Thymus (tissue), 14 donors: ENCODE measurements at places on chromosomes 12 and 14.
A peak's percentile ranks its signal among the peaks of the same experiment; 100 is the strongest.

DNA sequence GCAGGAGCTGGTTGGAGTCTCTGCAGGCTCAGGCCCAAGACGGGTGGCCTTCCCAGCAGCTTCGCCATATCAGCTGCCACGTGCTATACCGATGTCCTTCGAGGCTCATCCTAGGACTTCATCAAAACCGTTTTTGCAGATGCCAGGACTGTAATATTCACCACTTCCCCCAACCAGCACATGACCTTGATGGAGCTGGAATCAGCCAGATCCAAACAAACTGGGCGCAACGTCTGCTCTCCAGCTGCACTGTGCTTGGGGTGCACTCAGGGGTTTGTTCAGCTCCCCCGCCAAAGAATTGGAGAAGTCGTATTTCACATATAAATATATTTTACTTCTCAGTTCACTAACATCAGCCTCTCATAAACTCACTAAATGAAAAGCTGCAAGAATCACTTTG is 149.5 kb upstream of the DIO3 start:
- no peak for DNase-seq

DNA sequence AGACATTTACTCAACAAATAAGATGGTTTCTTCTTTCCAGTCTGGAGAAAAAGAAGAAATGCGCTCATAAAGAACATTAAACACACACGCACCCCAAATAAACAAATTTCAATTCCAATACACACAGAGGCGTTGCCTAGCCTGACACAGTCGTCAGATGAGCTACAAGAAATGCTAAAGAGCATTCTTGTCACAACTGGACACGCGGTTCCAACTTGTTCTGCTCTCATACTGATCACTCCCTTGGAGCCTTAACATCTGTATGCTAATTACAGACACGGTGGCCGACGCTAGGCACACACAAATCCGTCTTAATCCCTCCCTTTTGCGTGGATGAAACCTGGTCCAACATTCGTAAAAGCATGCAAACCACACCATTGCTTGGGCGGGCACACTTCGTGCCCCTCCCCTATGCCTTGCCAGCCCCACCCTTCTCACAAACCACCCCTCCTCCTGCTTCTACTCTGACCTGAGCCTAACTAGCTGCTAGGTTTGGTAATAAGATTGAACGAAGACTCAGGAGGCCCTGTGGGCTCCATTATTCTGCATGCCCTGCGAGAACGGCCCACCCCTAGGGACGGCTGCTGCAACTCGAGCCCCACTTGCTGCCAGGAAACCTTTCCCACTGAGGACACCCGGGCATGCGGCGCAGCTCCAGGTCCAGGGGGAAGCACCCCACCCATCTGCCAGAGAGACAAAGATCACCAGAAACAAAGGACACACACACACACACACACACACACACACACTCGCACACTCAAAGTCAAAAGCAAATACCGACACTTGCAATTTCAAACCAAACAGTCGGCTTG is 1.2 kb downstream of the KCNK10 start:
- DNase-seq = no peak

DNA sequence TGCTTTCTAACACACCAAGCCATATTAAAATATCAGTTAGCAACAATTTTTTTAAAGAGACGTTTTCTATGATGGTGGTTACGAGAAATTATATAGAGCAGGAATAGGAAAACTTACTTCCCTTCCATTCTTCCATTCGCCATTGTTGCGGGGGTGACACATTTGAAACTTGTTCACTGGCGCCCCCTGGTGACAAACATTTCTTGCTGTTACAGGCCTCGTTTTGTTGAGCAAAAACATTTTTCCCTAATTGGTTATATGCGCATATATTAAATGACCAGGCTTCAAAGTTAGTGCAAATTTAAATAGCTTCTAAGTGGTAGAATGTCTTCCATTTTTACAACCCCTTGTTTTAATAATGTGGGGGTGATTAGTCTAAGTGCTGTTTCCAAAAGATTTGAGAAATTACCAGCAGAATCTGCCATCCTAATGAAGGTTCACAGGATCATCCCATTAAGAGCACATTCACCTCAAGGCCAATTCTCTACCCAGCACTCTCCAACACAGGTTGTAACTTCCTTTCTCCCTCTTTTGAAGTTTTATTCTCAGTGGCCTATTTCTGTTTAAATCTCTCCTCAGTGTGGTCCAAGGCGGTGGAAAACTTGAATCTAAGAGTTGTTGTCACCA is 1124.7 kb downstream of the FLRT2 start:
- DNase-seq = peak; percentile 25

DNA sequence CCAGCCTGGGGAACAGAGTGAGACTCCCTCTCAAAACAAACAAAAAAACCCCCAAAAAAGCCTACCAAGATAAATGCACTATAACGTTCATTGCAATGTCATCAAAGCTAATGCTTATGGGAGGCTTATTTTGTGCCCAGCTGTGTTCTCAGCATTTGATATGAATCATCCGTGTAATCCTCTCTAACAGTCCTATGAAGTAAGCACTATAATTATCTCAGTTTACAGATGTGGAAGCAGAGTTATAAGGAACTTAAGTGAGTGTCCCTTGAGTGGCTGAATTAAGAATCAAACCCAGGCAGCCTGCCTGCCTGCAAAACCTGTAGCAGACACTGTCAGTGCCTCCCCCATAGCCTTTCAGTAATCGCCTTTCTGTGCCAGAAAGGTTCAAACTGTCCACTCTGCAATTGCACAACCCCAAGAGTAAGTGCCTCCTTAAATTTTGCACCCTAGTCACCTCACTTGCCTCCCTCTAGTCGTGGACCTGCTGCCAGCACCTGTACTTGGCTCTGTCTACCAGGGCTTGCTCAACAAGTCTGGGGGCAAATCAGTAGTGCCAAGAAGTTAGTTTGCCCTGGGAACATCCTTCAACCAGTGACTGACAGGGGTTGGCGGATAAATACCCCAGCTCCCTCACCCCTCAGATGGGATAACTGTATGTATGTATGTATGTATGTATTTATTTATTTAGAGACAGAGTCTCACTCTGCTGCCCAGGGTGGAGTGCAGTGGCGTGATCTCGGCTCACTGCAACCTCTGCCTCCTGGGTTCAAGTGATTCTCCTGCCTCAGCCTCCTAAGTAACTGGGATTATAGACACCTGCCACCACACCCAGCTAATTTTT is 23.8 kb upstream of the PPP1CC start:
- no peak for DNase-seq

GRCh38 chr14:91009501-91010152 is 50.8 kb downstream of the RPS6KA5 start:
- peak; percentile 11 for DNase-seq

DNA sequence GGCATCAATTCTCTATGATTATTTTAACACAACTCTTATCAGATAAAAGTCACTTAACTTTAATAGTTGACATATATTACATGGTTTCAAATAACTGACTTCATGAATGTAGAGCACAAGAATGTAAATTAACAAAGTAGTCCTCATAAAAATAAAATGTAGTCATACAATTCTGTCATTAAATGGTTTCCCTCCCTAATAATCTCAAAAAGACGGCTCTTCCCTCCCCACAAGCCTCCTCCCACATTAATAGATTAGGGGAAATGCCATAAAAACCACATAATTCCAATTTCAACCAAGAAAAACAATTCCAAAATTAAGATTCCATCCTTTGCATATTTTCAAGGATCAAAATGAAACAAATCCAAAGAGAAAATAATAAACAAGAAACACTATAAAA is 36.7 kb downstream of the SPTLC2 start:
- DNase-seq = no peak

GRCh38 chr14:45095143-45095542 is 11.2 kb downstream of the PRPF39 start:
- no peak for DNase-seq

- DNase-seq = no peak
These were observed 45.2 kb downstream of the GRIP1 start for GRCh38 chr12:66633676-66634075.

GRCh38 chr12:6302621-6303020 is 7.9 kb upstream of the PLEKHG6 start:
- no peak for DNase-seq

DNA sequence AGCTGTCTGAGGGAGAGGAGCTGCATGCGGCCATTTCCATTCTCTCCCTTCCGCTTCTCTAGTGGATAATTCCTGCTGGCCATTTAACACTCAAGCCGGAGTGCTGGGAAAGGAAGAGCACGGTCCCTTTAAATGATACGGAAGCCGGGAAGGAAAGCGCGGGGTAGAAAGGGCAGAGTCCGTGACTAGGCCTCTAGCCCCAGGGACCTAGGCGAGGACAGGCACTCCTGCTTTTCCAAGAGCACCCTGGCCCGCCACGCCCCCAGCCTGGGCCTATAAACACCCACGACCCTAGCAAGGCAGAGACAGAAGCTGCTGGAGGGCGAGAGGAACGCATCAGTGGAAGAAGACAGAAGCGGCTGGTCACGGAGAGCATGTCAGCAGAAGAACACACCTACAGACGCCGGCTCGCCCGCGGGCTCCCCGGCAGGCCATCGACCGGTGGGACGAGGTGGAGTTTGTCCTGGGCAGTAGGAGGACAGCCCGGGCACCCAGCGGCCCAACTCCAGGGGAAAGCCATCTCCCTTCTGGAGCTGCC is 1206.6 kb upstream of the TMEM132C start:
- DNase-seq = no peak

DNA sequence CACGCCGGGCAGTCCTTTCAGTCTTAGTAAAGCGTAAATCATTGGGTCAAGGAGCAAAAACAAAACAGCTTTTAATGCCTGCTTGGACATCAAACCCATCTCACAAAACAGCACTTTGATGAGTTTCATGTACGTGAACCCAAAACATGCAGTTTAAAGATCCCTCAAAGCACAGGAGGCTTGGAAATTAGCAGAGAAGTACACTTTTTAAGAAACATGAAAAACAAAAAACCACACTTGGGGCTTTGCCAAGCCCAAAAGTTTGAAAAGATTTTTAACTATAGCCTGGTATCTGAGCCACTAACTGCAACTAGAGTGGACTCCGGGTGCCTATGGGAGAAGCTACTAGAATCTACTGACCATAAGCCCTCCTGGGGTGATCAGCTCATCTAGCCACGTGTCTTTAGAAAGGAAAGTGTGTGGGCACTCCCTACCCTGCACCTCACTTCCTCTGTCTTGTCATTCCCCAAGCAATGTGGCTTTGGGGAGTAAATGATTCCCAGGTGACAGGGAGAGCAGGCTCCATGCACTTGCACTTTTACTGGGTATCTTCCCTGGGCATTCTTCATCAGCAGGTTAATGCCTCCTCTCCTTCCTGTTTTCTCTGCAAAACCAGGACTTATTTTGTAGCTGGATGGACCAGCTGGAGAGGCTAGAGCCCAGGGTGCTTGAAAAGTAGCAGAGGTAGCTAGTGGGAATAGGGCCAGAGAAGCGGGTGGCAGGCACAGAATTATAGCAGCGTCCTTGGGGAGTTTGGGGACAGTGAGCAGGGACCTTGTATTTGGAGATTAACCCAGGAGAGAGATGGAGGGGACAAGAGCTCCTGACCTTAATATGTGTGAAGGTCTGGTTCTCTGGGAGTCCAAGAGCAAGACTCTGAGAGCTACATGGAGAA is 339.3 kb downstream of the BCL11B start:
- DNase-seq = no peak

DNA sequence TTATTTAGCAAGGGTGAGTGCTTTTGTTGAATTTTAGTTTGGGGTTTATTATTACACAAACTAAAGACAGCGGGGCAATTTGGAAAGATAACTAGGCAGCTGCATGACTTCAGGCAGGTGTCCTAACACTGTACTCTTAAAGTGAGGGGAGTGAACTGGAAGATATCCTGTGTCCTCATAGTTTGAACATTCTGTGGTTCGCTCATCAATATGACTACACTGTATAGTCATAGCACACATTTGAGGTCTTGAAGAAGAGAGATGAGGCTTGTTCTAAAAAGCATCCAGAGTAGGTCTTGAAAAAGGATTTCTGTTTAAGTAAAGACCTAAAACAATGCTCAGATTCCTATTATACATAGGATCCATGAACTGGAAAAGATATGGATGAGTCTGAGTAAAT is 1.7 kb upstream of the MAP3K9 start:
- no peak for DNase-seq

- no peak for DNase-seq
These were observed 37.9 kb upstream of the BTG1 start for GRCh38 chr12:92183575-92183974.

GRCh38 chr14:94066089-94066676 is 14.8 kb downstream of the DDX24 start:
- DNase-seq = no peak

DNA sequence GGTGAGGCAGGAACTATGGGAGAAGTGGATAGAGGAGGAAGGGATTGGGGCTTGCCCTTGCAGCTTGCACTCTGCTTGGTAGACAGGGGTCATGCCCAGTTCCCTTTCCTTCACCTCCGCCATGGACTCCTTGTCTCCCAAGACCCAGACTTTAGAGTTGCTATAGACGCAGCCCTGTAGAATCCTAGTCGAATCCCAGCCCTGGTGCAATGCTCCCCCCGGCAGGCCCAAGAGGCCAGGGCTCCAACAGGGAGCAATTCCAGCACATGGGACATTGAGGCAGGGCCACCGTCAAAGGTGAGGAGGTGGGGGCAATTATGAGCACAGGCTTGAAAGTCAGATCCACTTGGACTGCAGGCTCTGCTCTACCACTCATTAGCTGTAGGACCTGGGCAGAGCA is 29.5 kb upstream of the BCDIN3D start:
- DNase-seq = no peak

DNA sequence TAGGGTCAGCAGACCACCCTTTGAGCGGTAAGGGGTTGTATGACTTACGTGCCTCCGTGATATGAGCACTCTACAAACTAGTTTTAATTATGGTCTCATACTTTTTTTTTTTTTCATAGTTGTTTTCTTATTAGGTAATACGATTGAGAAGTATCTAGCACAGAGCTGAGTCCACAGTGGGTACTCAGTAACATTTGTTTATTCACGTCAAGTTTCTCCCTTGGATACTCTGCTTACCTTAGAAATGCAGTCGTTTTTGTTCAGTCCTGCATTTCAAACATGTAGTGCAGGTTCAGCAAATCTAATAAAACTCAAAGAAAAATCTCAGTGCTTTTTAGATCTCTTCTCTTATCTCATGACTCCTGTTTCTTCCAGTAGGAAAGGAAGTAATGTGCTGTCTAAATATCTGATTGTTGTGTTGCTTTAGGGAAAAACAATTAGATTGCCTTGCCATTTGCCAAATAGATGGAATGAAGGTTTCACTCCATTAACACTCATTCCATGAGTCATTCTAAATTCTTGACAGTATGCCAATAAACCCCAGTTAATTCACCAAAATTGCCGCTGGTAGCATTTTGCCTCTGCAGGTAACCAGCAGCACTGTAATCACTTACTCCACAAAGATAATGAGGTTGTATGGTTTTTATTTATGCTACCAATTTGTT is 118.9 kb downstream of the PTCSC3 start:
- DNase-seq = no peak

- no peak for DNase-seq
These were observed 68.0 kb downstream of the RASSF3 start for GRCh38 chr12:64678248-64678647.

DNA sequence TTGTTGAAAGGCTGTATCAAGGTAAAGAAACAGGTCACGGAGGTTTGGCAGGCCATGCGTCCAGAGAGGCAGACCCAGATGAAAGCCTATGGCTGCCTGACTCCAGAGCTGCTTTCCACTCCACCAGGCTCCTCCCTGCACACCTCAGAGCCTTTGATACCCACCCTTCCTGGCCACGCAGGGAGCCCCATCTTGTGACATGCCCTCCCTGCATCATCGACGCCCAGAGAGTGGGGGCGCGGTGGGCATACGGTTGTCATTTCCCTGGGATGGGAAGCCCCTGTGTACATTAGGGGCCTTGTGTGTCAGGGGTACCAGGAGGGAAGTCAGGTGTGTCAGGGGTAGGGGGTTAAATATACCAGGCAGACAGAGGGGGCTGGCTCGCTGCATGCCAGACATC is 30.3 kb upstream of the GPR68 start:
- no peak for DNase-seq
